H7 (cell line): ENCODE measurements at places on chromosomes 13 and 19. TPM values are rescaled to one million over a fixed set of nuclear protein-coding genes. Genes with fewer than 3 reads are reported as not detected.

GRCh38 chr13:27011661-27012060, 159.9 kb downstream of the USP12 start:
- no peak for DNase-seq

The RNF17 gene
- total RNA-seq = not detected in 2 replicates

- no peak for DNase-seq
These were observed 85.4 kb upstream of the TM9SF2 start for GRCh38 chr13:99415851-99416331.

The CASP14 gene
- not detected in 2 replicates for total RNA-seq

DNA sequence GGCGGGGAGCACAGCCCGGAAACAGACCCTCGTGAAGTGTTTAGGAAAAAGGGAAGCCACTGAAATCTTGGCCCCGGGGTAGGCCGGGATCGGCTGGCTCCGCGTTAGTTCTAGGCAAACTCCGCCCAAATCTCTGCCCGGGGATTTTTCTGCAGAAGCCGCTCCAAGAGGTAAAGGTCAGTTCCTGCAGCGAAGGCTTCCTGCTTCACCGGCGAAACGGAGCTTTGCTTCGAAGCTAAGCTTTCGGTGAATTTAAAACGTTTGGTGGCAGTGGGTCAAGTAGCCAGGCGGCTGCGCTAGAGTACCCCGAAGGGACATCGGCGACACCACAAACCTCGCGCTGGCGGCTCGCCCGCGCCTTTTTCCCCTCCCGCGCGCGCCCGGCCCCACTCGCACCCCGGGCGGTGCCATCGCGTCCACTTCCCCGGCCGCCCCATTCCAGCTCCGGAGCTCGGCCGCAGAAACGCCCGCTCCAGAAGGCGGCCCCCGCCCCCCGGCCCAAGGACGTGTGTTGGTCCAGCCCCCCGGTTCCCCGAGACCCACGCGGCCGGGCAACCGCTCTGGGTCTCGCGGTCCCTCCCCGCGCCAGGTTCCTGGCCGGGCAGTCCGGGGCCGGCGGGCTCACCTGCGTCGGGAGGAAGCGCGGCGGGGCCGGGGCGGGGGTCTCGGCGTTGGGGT, 441 bp downstream of the GJB2 start:
- DNase-seq = peak; percentile 72

The TEKTIP1 gene
- 1.6 TPM in 1 of 2 replicates, not detected in the other for total RNA-seq

GRCh38 chr19:5870986-5871394, 650 bp upstream of the FUT5 start:
- DNase-seq = no peak

- DNase-seq = no peak
These were observed 235.5 kb downstream of the TEX29 start for GRCh38 chr13:111555903-111556302.

GRCh38 chr13:99743094-99743493, 228.5 kb downstream of the ZIC5 start:
- no peak for DNase-seq

DNA sequence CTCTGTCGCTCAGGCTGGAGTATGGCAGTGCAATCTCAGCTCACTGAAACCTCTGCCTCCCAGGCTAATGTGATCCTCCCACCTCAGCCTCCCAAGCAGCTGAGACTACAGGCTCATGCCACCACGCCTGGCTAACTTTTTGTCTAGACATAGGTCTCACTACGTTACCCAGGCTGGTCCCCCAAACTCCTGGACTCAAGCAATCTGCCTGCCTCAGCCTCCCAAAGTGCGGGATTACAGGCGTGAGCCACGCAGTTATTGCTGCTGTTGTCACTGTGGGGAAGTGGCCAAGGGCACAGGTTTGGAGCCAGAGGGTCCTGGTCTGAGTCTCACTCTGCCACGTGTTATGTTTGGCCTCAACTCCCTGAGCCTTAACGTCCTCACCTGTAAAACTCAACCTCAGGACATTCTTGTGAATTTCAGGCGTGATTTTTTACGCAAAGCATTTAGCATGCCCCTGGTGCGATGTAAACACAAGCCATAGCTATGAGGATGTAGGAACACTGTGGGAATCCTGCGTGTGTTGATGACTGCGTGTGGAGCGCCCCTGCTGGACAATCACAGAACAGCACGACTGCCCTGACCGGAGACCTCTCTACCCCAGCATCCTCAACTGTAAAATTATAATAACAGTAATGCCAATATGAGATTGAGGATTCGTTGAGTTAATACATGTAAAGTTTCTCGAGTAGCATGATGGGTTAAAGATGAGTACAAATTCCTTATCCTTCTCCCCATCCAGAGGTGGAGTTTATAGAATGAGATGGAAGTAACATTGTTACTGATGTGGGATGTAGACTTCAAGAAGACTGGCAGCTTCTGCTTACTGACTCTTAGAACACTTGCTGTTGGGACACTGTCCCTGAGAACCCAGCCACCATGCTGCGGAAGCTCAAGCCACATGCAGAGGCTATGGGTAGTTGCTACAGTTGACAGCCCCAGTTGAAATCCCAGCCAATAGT, 41.8 kb upstream of the PNMA8B start:
- DNase-seq = peak; percentile 75

- no peak for DNase-seq
These were observed 73.0 kb downstream of the COL4A1 start for GRCh38 chr13:110233951-110234280.

GRCh38 chr19:51430221-51430620, 12.8 kb upstream of the SIGLEC10 start:
- no peak for DNase-seq

- DNase-seq = peak; percentile 81
These were observed 809 bp downstream of the MISP start for GRCh38 chr19:751501-752341.

DNA sequence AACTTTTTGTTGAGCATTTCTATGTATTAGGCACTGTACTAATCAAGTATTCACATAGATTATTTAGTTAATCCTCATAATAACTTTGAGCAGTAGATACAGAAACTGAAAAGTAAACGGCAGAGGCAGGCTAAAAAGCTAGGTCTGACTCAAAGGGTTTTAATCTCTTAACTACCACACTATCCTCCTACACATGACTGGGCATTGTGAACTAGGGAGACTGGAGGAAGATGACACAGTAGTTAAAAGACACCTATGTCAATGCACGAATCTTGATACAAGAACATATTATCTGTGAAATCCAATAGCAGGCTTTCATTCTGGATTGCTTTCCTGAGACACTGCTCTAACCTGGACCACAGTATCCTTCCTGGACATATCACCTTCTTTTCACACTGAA, 36.3 kb downstream of the MICU2 start:
- no peak for DNase-seq

DNA sequence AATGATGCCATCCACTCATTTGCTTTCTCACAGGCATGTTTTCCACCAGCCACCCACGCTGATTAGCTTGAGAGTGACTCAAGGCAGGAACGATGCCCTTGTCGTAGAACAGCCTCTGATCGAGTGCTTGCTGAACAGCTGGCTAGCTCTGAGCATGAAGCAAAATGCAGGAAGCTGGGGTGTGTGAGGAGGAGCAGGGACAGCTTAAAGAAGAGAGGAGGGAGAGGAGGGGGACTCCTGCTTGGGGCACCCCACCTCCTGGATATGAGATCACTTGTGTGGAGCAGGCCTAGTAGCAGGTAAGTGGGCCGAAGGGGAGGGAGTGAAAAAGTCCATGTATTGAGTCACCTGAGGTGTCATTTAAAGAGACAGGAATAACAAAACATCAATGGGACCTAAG, 48.8 kb downstream of the IRS2 start:
- no peak for DNase-seq

- no peak for DNase-seq
These were observed 4.2 kb downstream of the ATP4A start for GRCh38 chr19:35559281-35559659.

GRCh38 chr13:40129467-40129866, 474.0 kb downstream of the COG6 start:
- no peak for DNase-seq

DNA sequence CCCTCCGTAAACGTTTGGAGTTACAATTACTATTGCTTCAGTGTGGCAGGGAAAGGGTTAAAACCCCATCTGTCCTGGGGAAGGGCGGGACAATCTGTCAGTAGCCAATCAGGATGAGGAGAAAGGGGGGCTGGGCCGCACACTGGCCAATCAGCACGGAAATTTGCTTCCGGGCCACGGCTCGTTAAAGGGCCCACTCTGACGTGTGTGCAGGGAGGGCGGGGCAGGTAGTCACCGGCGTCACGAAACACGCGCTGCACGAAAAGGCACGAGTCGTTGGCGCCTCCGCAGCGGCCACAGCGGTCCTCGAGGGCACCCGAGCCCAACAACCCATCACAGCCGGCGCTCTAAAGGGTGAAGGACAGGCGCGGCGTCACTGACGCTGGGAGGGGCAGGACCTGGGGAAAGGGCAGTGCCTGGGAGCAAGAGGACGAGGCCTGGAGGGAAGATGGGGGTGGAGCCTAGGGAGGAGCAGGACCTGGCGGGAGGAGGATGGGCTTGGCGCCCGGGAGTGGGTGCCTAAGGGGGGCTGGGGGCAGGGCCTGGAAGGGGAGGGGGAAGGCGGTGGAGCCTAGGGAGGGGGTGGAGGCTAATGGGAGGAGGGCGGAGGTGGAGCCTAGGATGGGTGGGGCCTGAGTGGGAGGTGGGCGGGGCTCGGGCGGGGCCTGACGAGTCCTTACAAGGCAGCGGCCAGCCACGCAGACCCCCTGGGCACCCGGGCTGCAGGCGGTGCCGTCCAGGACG, 4.9 kb downstream of the ADAMTSL5 start:
- DNase-seq = peak; percentile 100

- DNase-seq = peak; percentile 15
These were observed 5.7 kb downstream of the CALM3 start for GRCh38 chr19:46606681-46607447.

- DNase-seq = peak; percentile 19
These were observed 50.8 kb downstream of the USP12 start for GRCh38 chr13:27120811-27121210.

The CYP4F22 gene
- not detected in 2 replicates for total RNA-seq

DNA sequence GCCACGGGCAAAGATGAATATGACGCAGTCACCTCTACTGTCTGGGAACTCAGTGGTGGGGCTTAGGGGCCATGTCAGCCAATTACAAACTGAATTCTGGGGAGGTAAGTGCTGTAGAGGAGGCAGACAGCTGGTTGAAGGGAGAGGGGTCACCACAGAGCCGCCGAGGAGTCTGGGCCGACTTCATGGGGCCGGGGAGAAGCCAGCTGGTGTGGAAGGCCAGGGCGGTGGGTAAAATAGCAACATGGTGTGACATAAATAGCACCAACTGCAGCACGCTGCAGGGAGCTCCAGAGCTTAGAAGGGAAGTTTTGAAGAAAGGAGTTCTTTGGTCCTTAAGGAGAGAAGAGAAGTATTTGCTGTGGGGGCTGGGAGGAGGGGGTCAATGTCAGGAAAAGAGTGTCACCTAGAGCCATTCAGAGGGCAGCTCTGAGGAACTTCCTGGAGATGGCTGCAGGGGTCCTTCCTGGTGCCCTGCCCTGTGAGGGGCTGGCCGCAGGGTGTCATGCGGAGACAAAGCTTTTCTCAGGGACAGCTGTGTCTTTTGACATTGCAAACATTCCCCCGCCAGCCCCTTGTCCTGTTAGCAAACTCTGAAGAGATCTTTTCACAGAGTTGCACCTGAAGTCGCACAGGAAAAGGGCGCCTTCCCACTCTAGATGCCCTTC, 6.4 kb downstream of the METTL21C start:
- peak; percentile 47 for DNase-seq

The LMTK3 gene
- total RNA-seq = 3.0 and 3.6 TPM in 2 replicates

DNA sequence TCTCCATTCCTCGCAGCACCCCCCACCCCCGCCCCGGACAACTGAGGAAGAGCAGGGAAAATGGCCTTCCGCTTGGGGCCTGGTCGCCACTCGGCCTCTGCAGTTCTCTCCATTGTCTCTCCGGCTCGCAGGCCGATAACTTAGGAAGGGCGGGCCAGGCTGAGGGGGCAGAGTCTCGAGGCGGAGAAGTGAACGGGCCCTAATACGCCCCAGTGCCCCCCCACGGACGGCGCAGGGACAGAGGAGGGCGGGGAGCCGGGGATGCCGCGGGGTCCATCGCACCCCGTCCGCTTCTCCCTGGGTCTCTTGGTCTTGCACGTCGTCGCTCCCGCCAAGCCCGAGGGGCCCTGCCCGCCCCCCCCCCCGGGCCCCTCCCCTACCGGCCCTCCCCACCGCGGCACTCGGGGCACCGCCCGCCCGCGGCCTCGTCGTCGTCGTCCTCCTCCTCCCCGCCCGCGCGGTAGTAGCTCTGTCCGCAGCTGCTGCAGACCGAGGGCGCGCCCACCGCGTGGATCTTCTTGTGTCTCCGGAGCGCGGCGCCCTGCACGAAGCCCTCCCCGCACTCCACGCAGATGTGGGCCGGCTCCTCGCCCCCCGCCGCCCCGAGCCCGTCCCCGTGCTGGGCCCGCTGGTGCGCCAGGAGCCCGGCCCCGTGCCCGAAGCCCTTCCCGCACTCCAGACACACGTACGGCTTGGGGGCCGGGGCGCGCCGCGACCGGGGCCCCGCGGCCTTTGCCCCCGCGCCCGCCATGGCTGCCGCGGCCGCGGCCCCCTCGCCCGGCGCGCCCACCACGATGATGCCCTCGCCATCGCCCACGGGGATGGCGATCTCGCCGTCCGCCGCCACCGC, 33.2 kb downstream of the ZNF787 start:
- DNase-seq = peak; percentile 65

The ZNF558 gene
- total RNA-seq = 12.8 and 16.9 TPM in 2 replicates

- DNase-seq = no peak
These were observed 67.1 kb upstream of the KPNA3 start for GRCh38 chr13:49859560-49859959.

- no peak for DNase-seq
These were observed 119.5 kb downstream of the ZAR1L start for GRCh38 chr13:32195713-32196112.

The CD79A gene
- 0.55 TPM in 1 of 2 replicates, not detected in the other for total RNA-seq

The CACNA1A gene
- 2.8 and 4.1 TPM in 2 replicates for total RNA-seq

- DNase-seq = peak; percentile 17
These were observed 28.7 kb downstream of the LACC1 start for GRCh38 chr13:43908156-43909126.

- DNase-seq = no peak
These were observed 61.0 kb downstream of the SHISA2 start for GRCh38 chr13:25990801-25991200.

DNA sequence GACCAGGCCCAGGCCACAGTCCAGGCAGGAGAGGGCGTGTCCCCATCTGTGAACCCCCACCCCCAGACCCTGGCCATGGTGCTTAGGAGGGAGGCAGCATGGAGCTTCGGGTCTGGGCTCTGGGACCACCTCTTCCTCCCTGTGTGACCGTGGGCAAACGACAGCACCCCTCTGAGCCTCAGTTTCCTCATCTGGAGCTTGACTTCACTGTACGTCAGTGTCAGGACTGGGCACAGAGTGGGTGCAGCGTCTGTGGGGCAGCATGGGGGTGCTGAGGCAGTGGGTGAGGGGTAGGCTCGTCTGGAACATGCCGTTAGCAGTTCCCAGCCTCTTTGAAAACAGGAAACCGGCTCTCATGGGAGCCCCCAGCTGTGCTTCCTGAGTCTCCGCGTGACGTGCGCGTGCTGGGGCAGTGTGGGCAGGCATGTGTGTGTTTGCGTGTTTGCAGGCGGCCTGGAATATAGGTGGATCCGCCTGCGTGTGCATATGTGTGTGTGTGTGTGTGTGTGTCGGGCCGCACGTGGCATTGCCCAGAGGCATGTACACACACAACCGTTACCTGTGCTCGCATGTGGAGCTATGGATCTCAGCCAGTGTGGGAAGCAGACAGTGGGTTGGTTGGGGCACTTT, 15.8 kb downstream of the ARRDC2 start:
- peak; percentile 38 for DNase-seq

The CALR3 gene
- 0.52 and 0.97 TPM in 2 replicates for total RNA-seq

The SLAIN1 gene
- total RNA-seq = 17.5 and 22.4 TPM in 2 replicates

- DNase-seq = no peak
These were observed 148.1 kb downstream of the NHLRC3 start for GRCh38 chr13:39186205-39186875.
